ENCODE measurements at places on chromosomes 16 and 17. TPM values are rescaled to one million over a fixed set of nuclear protein-coding genes. Genes with fewer than 3 reads are reported as not detected.

The NHLRC4 gene
- 2.6 TPM for total RNA-seq

The HSF4 gene
- total RNA-seq = 4.5 TPM

The GLP2R gene
- total RNA-seq = not detected

The LRRC36 gene
- not detected for total RNA-seq

The SPN gene
- not detected for total RNA-seq

The MYH2 gene
- total RNA-seq = not detected

The PYDC1 gene
- total RNA-seq = not detected

The PDILT gene
- total RNA-seq = not detected

The ZFPM1 gene
- total RNA-seq = 1.3 TPM

The KRTAP16-1 gene
- total RNA-seq = not detected

The ADAP2 gene
- total RNA-seq = 0.32 TPM

The TBC1D28 gene
- total RNA-seq = not detected

The RAB34 gene
- 192 TPM for total RNA-seq

The PRR11 gene
- 127 TPM for total RNA-seq

The ZG16 gene
- not detected for total RNA-seq

The CD79B gene
- total RNA-seq = 0.24 TPM

The CHST5 gene
- not detected for total RNA-seq

The CCL17 gene
- total RNA-seq = not detected

The TPSD1 gene
- not detected for total RNA-seq

The CIBAR2 gene
- not detected for total RNA-seq

The OVCA2 gene
- total RNA-seq = 59.7 TPM

The ACOX1 gene
- 72.0 TPM for total RNA-seq

The SLC12A3 gene
- not detected for total RNA-seq

The KCNJ2 gene
- total RNA-seq = 9.0 TPM

The TNP2 gene
- total RNA-seq = not detected

The OTOP2 gene
- total RNA-seq = not detected

All from hair follicle dermal papilla cell (primary cell).